ENCODE measurements at places on chromosomes 6 and 20.

GRCh38 chr20:58001381-58001780 lies 227.1 kb downstream of the ANKRD60 start:
- no peak for DNase-seq

DNA sequence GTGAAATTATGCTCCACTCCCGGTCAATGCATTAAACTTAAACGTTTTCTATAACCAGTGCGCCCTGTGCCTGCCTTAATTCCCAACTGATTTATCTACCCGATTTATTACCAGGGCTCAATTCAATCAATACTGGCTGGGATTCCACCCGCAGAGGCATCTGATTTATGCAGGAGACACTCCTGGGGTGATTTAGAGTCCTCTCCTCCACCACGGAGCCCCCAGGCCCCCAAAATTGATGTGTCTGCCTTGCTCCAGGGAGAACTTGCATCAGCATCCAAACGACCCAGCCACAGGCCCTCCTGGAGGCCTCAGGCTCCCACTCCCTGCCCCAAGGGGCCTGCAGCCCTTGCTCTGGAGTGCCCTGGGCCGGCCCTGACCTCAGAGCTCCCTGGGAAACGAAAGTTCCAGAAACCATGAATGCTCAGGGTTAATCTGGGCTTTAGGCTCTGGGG lies 29.5 kb downstream of the ANKRD60 start:
- DNase-seq, result no peak

DNA sequence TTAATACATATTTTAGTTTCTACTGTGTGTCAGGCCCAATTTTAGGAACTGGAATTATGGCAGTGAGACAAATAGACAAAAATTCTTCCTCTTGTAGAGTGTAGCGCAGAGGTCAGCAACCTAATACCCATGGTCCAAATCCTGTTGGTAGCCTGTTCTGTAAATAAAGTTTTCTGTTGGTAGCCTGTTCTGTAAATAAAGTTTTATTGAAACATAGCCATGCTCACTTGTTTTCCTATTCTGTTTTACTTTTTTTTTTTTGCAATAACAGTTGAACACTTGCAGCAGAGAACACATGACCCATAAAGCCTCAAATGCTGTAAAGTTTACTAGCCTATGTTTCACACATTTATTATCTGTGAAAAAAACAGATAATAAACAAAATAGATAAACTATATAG lies 87.9 kb downstream of the SCAF8 start:
- no peak for DNase-seq

DNA sequence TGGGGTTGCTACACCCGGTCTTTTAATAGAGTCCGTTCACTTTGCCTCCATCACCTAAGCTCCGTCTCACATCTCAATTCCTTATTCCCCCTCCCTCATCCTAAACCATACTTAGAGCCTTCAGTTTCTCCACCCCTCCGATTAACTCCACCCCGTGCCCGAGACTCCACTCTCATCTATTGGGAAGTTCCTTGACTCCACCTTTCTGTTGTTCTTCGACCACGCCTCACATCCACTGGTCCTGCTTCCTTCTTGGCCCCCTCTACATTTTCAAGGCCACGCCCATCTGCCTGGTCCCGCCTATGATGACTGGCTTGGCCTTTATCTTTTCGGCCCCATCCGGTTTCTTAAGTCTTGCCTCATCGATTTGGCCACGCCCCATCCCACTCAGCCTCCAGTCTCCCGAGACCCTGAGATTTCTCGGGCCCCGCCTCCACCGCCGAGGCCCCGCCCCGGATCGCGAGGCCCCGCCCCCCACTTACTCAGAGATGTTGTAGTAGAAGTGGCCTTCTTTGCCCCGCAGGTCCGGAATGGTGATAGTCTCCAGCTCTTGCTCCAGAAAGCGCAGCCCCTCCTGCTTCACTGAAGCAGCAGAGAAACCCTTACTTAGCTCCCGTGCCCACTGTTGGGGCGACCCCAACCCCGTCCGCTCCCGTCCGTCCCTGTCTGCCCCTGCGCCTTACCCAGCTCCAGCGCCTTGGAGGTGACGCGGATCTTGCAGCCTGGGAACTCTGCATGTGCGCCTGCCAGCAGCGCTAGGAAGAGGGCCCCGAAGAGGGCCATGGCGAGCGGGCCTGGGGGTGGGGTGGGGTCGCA lies 1.1 kb downstream of the PLTP start:
- DNase-seq, result peak; percentile 100

- no peak for DNase-seq
These were observed 2.3 kb downstream of the RNF114 start for GRCh38 chr20:49938173-49939163.

- peak; percentile 9 for DNase-seq
These were observed 3.4 kb downstream of the HMGN3 start for GRCh38 chr6:79231101-79231500.

- DNase-seq, result no peak
These were observed 2.7 kb downstream of the PCMTD2 start for GRCh38 chr20:64258071-64258823.

- DNase-seq, result no peak
These were observed 700.0 kb downstream of the RFPL4B start for GRCh38 chr6:113047148-113047547.

DNA sequence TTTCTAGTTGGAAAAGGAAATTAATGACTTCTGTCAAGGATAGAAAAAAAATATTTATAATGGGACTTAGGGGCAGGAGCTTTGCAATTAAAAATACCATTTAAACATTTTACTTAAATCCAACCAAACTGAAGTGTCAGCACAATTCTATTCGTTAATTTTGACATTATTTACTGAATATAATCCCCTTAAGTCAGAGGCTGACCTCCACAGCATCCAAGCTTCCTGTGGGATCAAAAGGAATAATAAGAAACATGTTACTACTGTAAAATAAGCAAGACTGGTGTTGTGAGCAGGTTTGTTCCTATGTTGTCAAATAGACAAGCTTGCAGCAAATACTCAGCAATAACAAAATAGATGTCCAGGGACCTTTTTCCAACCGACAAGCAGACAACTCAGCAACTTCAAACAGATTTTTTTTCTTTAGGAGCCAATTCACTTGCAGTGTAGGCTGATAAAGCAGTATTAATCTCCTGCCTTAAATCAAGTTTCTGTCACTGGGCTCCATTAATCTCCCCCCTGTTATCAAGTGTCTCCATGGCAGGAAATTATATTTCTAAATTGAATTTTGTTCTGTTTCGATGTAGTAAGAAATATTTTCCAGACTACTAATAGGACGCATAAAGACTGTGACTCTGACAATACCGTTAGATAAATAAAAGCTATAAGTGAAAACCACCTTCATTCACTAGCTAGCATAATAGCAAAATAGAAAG lies 157.4 kb downstream of the HACE1 start:
- no peak for DNase-seq

- no peak for DNase-seq
These were observed 83.1 kb downstream of the KCNB1 start for GRCh38 chr20:49399329-49399728.

- DNase-seq, result peak; percentile 2
These were observed 563.1 kb downstream of the TFAP2A start for GRCh38 chr6:9851541-9852380.

- DNase-seq, result no peak
These were observed 7.4 kb downstream of the ECT2L start for GRCh38 chr6:138803331-138803730.

- no peak for DNase-seq
These were observed 68.6 kb downstream of the PTPN1 start for GRCh38 chr20:50578778-50579165.

- DNase-seq, result no peak
These were observed 160.2 kb upstream of the MARCKS start for GRCh38 chr6:113696960-113697359.

GRCh38 chr6:2433266-2433665 lies 187.9 kb upstream of the GMDS start:
- no peak for DNase-seq

GRCh38 chr6:93293460-93293859 lies 125.9 kb downstream of the EPHA7 start:
- DNase-seq, result no peak

DNA sequence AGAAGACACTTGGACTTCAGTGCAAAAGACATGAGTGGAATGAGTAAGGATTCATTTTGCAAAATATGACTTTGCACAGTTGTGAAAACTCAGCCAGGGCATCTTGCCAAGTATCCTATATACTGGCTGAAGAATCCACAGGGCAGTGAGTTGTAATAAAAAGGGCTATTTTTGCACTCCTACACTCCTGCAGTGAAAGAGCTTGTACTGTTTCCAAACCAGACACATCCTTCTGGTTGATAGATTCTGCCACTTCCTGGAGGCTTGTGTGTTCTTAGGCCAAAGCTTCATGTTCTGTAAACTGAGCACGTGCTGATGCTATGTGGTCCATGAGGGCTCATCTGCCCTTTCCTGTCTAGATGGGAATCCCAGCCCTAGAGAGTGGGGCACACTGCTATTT lies 34.9 kb downstream of the GMPR start:
- peak; percentile 37 for DNase-seq

- DNase-seq, result no peak
These were observed 74.4 kb downstream of the MBOAT1 start for GRCh38 chr6:20137837-20138236.

GRCh38 chr6:996271-996852 lies 303.4 kb upstream of the EXOC2 start:
- no peak for DNase-seq

GRCh38 chr6:104527761-104528415 lies 331.8 kb downstream of the HACE1 start:
- DNase-seq, result peak; percentile 41

DNA sequence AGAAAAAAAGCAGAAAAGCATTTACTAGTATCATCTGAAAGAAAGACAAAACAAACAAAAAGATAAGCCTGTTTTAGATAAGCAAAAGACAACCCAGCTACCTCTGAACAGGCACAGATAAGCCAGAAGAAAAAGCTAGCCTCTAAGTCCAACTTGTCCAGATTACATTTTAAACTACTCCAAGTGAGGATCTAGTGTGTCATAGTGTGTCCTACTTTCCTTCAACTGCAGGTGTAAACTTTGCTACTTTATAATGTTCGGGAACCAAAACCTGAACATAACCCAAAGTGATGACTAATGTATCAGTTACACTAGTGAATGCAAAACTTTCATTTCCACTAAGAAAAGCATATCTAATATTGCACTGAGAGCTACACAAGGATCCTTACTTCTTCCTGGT lies 19.5 kb downstream of the ADNP start:
- no peak for DNase-seq

- peak; percentile 61 for DNase-seq
These were observed 42.1 kb upstream of the CDH22 start for GRCh38 chr20:46350201-46350985.

DNA sequence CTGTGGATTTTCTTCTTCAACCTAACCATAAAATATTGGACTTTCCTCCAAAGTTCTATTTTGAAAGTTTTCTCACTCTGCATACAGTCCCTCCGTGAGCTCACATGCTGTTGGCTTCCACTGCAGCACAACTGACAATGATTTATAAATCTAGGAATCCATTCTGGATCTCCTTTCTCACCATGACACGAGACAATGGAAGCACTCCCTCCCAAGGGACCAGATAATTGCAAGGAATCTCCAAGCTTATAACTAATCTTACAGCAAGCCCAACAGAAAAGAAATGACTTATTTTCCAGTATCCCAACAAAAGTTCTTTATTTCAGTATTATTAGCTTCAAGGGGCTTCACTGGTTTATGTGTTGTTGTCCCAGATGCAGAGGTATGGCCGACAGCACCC lies 729.0 kb downstream of the RFPL4B start:
- DNase-seq, result no peak

- DNase-seq, result no peak
These were observed 24.6 kb upstream of the MLN start for GRCh38 chr6:33828452-33828763.

GRCh38 chr20:29079769-29080690 lies 2177.4 kb upstream of the DEFB115 start:
- peak; percentile 35 for DNase-seq

DNA sequence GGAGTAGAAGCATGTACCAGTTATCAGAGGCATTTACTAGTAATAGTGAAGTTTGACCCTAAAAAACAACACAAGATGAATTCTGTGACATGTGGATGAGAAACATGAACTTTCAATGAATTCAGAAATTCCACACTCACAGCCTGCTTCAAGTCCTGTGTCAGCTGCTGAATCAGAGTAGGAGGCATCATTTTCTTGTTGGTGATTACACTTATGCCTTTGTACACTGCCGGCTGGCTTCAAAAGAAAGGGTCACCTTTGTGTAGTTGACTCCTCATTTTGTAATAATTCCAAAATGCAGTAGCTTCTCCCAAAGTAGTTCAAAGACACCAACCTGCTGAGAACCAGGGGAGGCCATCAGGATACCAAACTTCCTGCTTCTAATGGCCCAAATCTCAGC lies 165.5 kb downstream of the BACH2 start:
- no peak for DNase-seq

GRCh38 chr6:134421501-134421900 lies 103.6 kb upstream of the SGK1 start:
- DNase-seq, result no peak

GRCh38 chr6:150987371-150987828 lies 121.9 kb downstream of the MTHFD1L start:
- DNase-seq, result no peak

- DNase-seq, result no peak
These were observed 122.9 kb downstream of the ZMYND8 start for GRCh38 chr20:47233333-47234188.

DNA sequence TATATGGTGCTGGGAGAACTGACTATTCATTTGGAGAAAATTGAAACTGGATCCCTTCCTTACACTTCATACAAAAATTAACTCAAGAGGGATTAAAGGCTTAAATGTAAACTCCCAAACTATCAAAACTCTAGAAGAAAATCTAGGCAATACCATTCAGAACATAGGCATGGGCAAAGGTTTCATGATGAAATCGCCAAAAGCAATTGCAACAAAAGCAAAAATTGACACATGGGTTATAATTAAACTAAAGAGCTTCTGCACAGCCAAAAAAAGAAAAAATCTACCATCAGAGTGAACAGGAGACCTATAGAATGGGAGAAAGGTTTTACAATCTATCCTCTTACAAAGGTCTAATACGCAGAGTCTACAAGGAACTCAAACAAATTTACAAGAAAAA lies 851.3 kb upstream of the MAN1A1 start:
- no peak for DNase-seq

GRCh38 chr6:13668291-13668928 lies 43.2 kb downstream of the RANBP9 start:
- peak; percentile 83 for DNase-seq

- peak; percentile 39 for DNase-seq
These were observed 25.1 kb downstream of the NEDD9 start for GRCh38 chr6:11207199-11207968.

GRCh38 chr6:64685401-64685800 lies 1021.6 kb downstream of the EYS start:
- DNase-seq, result no peak

GRCh38 chr6:159169557-159170332 lies 545 bp downstream of the FNDC1 start:
- peak; percentile 41 for DNase-seq

DNA sequence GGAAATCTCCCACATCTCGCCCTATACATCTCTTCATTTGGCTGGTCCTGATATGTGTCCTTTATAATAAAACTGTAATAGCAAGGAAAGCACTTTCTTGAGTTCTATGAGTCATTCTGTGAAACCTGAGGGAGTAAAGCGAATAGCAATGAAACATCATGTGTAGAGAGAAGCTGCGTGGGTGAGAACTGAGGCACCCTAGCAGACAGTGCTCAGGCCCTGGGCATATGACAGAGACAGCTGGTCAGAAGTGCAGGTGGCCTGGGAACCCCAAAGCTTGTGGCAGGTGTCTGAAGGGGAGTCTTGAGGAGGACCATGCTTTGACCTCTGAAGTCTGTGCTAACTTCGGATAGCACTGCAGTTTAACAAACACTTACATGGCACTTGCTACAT lies 1.3 kb upstream of the BLOC1S5 start:
- no peak for DNase-seq

All from hematopoietic multipotent progenitor cell treated with erythropoietin and hydrocortisone succinate and interleukin-3 and kit ligand, for 6 days (in vitro differentiated cells).